ENCODE measurements at places on chromosomes 6 and 20.
A peak's percentile ranks its signal among the peaks of the same experiment; 100 is the strongest.

- no peak for DNase-seq
Measured at GRCh38 chr6:143698759-143699429, 21.1 kb downstream of the PHACTR2 start.

GRCh38 chr6:28985462-28986164 is 19.5 kb downstream of the ZNF311 start:
- peak; percentile 96 for DNase-seq

GRCh38 chr6:44250067-44250717 is 3.3 kb downstream of the HSP90AB1 start:
- no peak for DNase-seq

GRCh38 chr6:364609-365540 is 26.7 kb upstream of the IRF4 start:
- no peak for DNase-seq

DNA sequence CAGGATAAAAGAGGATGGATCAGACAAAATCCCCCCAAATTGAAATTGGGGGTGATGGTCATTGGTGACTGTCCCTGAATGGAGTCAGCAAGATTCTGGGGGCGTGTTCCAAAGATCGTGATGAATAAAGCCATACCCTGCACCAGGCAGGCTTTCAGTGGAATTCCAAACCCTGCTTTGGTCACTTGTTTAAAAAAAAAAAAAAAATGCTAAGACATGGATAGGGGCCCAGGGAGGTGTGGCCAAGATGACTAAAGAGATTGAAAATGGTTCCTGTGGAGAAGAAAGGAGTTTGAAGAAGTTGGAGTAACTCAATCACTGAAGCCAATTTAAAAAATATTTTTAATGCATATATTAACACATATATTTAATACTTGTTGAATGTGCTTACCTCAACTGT is 161.4 kb upstream of the KCNG1 start:
- DNase-seq: peak; percentile 36

GRCh38 chr6:99359800-99360199 is 10.3 kb upstream of the FAXC start:
- no peak for DNase-seq

GRCh38 chr20:25056690-25057233 is 1.2 kb downstream of the ACSS1 start:
- DNase-seq: no peak

DNA sequence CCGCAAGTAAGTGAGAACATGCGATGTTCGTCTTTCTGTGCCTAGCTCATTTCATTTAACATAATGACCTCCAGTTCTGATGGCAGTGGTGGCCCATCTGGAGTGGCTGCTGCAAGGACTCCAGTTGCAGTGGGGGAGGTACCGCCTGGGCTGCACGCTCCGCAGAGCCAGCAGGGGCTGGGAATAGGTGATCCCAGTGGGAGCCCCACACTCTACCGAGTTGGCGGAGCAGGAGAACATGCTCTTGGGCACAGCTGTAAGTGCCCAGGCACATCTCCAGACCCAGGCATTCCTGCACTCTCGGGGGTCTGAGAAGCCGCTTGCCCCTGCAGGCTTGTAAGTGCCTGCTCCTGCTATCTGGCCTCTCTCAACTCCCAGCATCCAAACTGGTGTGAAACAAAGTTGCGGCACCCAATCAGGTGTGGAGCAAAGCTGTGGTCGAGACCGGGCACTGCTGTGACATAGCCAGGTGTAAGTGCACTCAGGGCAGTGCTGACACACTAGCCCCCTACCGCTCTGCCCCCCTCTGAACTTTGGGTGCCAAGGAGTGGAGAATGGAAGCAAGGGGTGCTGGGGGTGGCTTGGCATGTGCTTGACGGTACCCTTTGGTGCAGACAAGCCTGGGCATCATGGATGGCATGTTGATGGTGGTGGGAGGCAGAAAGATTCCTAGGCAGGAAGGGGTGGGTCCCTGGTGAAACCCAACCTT is 130.2 kb downstream of the HTR1B start:
- no peak for DNase-seq

DNA sequence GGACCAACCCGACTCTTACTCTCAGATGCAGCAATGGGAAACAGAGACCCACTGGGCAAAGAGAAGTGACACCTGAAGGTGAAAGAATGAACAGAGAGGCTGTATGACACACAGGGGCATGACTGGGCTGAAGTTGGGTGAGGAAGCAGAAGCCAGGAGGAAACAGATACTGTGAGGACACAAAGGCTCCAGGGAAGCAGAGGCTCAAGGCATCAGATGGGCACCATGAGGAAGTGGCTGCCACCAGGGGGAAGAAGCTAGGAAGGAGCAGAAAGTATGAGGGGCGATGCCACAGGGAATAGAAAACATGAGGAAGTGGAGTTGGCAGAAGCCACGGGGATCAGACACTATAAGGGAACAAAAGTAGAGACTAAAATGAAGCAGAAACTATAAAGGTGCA is 30.9 kb upstream of the OCSTAMP start:
- no peak for DNase-seq
